ENCODE measurements at places on chromosomes 2 and 18.

DNA sequence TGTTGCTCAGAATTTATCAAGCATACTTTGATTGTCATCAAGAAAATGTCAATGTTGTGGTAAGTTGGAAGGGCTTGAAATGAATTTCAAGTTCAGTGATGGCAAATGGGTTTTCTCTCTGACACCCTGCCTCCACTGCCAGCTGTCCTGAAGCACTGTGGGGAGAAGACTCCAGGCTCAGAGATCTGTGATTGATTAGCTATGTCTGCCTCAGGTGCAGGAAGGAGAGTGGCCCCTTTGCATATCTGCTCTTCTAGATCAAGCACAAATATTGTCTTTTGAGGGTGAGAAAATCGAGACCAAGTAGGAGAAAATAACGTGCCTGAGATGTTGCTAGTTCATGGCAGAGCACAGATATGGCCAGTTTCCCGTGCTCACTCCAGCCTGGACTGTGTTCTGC is 178.8 kb upstream of the GLI2 start:
- DNase-seq: no peak

DNA sequence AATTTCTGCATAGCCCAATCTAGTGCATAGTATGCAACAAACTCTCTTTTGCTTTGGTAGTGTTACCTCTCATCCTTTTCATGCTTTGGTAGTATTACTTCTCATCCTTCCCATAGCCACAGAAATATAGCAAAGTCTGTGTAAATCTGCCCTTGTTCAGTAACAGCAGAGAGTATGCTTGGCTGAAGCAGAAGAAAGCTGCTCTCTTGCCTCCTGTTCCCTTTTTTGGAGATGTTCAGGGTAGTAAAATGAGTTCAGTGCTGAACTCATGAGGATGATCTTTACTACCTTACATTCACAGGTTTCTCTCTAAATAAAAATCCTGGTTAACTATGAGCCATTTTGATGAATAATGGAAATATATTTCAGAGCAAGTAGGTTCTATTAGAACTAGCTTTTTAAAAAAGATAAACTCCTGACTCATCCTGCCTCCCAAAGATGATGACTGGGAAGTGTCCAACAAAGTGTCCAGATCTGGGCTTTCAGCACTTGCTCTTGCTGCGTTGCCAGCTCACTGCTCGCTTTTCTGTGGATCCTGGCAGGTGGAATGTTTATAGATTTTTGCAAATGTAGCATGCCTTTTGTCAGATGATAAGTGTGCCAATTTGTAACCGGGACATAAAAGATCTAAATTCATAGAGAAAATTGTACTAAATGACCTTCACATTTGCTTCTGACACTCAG is 29.4 kb upstream of the CHMP3 start:
- no peak for DNase-seq

- DNase-seq: no peak
These were observed 18.7 kb upstream of the NCKAP5 start for GRCh38 chr2:133586978-133587377.

DNA sequence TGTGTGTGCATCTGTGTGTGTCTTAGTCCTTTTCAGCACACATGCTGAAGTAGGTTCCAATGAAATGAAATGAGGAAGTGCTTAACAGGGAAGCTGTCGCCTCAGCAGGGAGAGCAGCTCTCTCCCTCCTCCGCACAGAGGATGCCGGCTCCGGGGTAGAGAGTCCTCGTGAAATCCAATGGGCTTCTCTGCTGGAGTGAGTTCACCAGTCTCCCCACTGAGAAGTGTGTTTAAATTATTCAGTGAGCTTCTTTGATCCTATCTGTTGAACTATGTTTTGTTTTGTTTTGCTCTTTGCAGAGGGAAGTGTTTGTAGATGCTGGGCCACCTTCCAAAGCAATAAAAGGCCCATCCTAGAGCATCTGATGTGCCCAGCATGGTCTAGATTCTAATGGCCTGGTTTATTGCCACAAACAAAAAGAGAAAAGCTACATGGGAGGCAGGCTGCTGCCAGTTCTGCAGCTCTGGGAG is 6.7 kb downstream of the PPP1R7 start:
- no peak for DNase-seq

- DNase-seq: no peak
These were observed 57.3 kb downstream of the INHBB start for GRCh38 chr2:120403261-120403660.

DNA sequence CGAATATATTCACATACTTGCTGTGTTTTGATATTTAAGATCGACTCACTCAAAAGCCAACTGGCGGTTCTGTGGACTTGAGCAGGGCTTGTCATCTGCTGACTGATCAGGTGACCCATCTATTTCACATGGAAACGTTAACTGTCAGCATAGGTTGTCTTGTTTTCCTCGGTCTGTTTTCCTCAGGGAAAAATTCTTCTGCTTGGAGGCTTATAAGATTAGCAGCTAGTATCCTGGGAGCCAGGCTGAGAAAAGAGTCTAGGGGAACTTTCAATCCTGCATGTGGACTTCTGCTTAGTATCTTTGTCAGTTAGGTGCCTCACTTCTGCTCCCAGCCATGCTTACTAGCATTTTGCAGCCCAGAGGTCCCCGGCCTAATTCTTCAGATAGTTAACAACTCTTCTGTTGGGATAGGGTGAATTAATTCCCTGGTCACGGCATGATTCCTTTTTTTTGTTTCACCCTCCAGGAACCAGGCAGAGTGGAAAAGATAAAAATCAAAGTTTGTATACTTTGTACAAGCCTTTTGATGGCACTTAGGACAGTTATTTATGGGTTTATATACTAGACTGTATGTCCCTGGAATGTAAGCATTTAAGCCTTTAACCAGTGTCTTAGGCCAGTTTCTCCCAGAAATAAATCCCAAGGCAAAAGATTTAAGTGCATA is 226.0 kb downstream of the GULP1 start:
- DNase-seq: no peak

GRCh38 chr2:150284116-150284515 is 203.4 kb downstream of the RND3 start:
- DNase-seq: no peak

DNA sequence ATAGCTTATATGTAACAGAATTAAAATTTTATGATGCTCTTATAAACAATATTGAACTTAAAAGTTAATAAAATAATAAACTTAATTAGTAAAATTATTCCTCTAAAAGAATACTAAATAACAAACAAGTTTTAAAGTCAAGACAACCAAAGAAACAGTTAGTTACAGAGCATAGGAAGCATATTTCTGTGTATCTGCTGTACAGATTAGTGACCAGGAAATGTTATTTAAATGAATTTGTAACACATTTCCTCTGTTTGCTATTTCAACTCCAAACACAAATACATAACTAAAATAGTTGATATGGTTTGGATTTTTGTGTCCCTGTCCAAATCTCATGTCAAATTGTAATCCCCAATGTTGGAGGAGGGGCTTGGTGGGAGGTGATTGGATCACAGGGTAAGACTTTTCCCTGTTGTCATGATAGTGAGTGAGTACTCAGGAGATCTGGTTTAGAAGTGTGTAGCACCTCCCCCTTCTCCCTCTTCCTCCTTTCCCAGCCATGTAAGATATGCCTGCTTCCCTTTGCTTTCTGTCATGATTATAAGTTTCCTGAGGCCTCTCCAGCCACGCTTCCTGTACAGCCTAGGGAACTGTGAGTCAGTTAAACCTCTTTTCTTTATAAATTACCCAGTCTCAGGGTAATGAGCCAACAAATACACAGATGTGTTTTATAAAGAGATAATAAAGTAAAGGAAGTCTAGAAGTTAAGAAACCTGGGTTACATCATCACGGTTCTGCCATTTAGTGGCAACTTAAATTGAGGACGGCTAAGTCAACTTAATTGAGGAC is 51.8 kb downstream of the ROCK2 start:
- DNase-seq: no peak

DNA sequence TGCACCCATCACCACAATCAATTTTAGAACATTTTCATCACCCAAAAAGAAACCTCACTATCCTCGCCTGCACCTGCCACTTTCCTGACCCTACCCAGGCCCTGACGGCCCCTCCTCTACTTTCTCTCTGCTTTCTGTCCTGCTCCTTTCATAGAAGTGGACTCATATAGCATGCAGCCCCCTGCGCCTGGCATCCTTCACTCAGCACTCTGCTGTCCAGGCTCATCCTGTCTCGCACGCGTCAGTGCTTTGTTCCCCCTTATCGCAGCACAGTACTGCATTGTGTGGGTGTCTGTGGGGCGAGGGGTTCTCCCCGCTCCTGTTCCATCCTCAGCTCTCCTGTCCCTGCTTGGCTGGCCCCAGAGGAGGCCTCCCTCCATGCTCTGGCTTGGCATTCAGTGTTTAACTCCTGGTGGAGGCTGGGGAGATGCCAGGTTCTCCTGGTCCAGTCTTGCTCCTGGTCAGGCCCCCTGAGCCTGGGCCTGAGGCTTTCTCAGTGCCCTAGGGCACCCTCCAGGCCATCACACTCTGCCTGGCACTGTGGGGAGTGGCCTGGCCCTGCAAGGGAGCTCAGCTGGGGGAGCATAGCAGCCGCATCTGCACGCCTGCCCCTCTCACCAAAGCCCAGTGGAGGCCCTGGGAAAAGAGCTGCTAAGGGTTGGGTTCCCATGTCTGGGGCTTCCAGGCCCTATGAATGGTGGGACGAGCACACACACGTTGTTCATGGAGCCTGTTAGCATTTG is 6.6 kb upstream of the TUBB6 start:
- DNase-seq: no peak

- no peak for DNase-seq
These were observed 259.7 kb downstream of the CDCA7 start for GRCh38 chr2:173614265-173614930.

- no peak for DNase-seq
These were observed 1.5 kb downstream of the MTHFD2 start for GRCh38 chr2:74199871-74200305.

- no peak for DNase-seq
These were observed 24.6 kb downstream of the CROCC2 start for GRCh38 chr2:240930631-240931318.

DNA sequence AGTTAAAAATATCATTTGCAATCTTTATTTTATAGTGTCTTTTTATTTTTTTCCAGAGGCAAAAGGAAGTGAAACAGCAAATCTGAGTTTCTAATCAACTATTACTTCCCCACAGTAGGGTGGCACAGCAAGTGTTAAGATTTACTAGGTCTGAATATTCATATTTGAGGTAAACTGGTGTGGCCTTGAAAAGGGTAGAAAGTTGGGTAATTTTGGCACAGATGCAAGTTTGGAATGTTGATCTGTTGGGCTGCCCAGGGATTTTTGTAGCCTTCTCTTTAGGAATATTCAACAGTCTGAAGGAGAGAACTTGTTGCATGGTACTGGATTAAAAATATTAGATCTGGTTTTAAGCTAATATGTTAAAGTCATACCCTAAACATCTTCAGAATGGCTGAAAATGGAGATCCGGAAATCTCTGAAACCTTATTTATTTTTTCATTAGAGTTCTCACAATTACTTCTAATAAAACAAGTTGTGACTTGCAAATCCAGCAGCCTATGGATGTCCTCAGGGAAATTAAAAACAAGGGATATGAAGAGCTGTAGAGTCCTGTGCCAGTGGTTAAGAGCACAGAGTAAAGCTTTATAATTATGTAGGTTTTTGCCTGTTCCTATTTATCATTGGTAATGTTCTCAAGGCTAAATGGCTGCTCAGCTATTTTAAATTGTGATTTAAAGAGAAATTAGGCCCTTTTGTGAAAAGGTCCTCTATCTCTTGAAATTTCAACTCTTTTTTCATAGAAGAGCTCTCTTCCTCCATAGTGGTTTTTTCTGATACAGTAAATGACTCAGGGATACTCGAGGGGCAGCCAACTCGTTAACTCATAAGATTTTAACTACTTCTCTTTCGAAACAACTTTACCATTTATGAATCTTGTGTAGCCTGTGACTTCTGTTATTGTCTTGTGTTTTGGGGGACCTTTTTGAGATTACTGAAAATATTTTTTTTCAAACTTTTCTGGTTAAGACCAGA is 11.0 kb downstream of the TANK start:
- no peak for DNase-seq

- DNase-seq: no peak
These were observed 909 bp downstream of the TMEM87B start for GRCh38 chr2:112055730-112056625.

DNA sequence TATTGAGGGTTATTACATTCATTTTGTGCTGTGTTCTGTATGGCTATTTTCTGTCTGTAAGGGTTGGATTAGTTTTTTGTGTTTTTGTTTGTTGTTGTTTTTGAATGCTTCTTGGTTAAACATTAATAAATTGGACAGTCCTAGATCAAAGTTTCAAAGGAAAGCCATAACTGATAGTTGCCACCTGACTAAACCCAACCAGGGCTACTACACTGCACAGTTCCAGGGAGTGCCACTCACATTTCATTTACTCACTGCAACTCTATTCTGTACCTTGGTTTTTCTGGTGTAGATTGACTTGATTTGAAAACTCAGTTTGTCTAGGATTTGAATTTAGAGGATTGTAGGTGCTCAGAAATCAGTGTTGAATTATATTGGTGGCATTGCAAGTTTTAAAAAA is 6.4 kb downstream of the MYL12B start:
- no peak for DNase-seq

DNA sequence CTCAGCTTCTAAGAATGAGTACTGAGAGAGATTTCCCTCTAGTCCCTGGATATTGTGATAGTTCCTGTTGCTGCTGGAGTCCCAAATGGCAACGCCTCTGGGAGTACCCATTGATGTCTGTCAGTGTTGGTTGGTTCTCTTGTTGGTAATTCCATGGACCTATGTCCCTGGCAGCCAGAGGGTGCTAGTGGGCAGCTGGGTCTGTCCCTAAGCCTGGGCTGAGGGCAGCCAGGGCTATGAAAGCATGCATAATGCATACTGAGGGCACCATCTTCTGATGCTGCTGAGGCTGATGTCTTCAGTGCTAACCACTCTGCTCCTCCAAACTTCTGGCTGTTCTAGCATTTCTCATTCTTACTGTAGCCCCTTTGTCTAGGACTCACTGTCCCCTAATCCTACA is 35.9 kb downstream of the NABP1 start:
- no peak for DNase-seq

GRCh38 chr2:172869861-172870260 is 134.2 kb downstream of the RAPGEF4 start:
- DNase-seq: no peak

- DNase-seq: no peak
These were observed 409.1 kb downstream of the CPS1 start for GRCh38 chr2:210965472-210965871.

DNA sequence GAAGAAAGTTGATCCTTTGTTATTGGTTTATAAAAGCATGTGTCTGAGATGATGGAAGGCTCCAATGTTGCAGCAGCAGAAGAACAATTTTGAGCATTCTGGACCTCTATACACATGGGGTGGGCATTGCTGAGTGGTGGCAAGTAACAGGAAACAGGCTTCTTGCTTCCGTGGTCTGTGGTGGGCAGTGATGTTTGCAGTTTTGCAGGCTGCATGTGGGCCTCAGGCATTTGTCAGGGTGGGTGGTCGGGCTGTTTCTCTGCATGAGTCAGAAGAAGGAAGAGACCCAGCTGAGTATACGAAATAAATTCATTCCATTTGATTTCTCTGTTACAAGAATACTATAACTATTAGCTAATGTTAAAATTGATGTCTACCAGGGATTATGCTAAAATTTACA is 239.5 kb upstream of the COL3A1 start:
- DNase-seq: no peak

GRCh38 chr2:96274355-96275056 is 8.5 kb downstream of the CIAO1 start:
- DNase-seq: no peak

Measured in activated naive CD4-positive, alpha-beta T cell (primary cell).